Activated CD4-positive, alpha-beta T cell treated with anti-CD3 and anti-CD28 coated beads, Interleukin-2, amount 50 U/mL, for 1 hour (primary cell): ENCODE measurements at places on chromosomes 3 and 15.

- DNase-seq = no peak
These were observed 83.9 kb downstream of the TLE3 start for GRCh38 chr15:70013656-70014313.

DNA sequence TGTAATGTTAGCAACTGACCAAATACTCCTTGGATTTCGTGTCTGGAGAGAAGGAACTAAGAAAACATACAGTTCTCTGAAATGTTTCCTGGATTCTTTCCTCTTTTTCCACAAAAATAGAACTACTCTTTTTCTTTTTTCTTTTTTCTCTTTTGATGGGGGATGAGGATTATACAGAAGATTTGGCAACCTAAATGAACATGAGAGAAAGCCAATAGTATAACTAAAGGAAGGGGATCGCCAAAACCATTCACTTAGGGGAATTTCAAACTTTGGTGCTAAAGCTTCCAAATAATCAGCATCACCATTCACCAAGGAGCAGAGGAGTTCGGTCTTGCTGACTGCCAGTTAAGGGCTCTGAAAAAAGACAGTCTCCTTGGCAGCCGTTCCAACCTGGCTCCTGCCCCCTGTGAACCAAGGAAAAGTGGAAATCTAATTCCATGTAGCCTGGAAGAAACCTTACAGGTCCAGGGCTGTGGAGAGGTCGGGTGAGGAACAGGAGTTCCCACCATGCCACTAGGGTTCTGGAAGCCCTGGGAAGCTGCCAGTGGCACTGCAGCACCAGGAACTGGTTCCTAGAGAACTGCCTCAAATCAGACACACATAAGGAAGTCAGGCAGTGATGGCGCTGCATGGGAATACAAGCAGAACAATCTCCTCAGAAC, 176.9 kb downstream of the TNIK start:
- DNase-seq = no peak

- no peak for DNase-seq
These were observed 8.8 kb upstream of the ANKDD1A start for GRCh38 chr15:64902863-64903262.

DNA sequence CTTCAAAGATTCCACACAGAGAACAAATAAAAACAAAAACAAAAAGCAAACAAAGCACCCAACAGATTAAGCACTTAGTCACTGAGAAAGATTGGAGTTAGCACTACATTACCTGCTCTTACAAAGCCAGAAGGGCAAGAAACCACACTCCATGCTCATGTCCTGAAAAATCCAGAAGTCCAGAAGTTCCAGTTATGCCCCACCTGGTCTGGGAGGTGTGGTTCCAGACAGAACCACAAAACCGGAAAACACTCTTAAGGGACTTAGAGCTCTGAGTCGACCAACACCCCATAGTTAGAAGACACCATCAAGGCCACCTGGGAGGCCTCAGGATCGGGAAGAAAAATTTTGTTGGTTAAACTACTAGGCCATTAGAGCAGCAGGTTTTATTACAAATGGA, 88.9 kb downstream of the TNIK start:
- DNase-seq = no peak

GRCh38 chr3:38000242-38000916, 9.8 kb downstream of the VILL start:
- DNase-seq = no peak

DNA sequence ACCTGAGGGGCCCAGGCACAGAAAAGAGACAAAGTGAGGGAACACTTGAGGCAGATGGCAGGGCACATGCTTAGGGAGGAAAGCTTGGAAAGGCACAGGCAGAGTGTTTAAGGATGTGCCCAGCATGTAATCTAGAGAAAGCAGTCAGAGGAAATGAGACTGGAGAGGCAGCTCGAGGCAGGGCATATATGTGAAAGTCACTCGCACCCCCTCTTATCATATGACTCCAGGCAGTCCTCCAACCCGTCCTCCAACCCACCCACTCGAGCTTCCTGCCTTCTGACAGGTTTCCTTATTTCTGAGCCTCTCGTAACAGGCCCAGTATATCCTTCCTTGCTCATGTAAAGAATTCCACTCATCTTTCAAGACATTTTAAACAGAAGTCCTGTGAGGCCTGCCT, 294.0 kb downstream of the SOX2 start:
- no peak for DNase-seq

GRCh38 chr3:78917536-78917935, 850.3 kb downstream of the ROBO1 start:
- DNase-seq = no peak

GRCh38 chr3:106167728-106168127, 298.9 kb upstream of the CBLB start:
- no peak for DNase-seq

DNA sequence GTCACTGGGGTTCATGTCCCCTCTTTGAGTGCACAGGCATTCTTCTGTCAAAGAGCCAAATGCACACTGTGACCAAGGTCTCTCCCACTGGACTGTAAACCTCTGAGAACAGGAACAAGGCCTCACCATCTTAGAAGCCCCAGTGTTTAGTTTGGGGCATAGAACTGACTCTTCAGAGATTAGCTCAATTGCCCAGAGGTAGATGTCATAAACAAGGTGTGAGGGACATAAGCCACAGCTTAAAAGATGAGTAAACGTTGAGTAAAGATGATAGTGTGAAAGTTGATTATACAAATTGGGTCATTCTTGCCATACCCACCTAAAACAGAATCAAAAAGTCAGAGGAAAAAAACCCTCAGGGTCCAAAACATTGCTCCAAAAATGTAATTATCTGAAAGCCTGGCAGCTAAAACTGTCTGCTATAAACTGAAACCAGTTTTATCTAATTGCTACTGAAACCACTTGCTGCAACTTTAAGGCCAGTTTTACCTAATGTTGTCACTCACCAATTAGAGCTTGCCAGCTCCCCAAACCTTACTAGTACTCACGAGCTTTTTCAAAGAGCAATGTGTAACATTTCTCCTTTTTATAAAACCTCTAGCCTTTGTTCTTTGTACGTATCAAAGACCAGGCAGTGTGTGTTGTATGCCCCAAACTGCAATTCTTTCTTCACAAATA, 415.2 kb downstream of the RAP2B start:
- DNase-seq = no peak

GRCh38 chr3:61955483-61955882, 394.1 kb downstream of the PTPRG start:
- no peak for DNase-seq
